Stimulated activated CD4-positive, alpha-beta T cell treated with anti-CD3 and anti-CD28 coated beads, Interleukin-4, amount 100 ng/mL, for 48 hours (primary cell): ENCODE measurements at places on chromosomes 16 and 17.
A peak's percentile ranks its signal among the peaks of the same experiment; 100 is the strongest.

DNA sequence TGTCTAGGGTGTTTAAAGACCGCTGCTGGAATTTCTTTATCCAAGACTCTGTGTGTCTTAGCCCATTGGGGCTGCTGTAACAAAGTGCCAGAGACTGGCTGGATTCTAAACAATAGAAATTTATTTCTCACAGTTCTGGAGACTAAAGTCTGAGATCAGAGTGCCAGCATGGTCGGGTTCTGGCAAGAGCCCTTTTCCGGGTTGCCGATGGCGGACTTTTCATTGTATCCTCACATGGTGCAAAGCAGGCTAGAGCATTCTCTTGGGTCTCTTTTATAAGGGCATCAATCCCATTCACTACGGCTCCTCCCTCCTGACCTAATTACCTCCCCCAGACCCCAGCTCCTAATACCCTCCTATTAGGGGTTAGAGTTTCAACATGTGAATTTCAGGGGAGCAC lies 9.5 kb downstream of the NLRC5 start:
- no peak for DNase-seq

DNA sequence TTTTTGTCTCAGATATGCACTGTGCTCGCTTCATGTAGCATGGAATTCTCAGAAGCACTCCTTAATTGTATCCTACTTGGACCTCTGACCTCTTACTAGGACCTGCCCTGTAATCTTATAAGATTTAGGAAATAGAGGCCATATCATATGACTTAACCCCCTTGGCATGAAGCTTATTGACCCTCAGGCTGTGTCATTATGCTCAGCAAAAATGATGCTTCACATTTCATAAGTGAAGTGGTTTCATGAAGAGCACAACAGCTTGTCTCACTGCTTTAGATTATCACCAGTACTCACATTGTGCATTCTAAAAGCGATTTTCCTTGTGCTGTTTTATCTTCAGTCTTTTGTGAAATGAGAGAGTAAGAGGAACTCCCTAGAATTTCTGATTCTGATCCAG lies 6.4 kb downstream of the PHKB start:
- no peak for DNase-seq

GRCh38 chr17:39547713-39548478 lies 59.8 kb downstream of the NEUROD2 start:
- peak; percentile 83 for DNase-seq

DNA sequence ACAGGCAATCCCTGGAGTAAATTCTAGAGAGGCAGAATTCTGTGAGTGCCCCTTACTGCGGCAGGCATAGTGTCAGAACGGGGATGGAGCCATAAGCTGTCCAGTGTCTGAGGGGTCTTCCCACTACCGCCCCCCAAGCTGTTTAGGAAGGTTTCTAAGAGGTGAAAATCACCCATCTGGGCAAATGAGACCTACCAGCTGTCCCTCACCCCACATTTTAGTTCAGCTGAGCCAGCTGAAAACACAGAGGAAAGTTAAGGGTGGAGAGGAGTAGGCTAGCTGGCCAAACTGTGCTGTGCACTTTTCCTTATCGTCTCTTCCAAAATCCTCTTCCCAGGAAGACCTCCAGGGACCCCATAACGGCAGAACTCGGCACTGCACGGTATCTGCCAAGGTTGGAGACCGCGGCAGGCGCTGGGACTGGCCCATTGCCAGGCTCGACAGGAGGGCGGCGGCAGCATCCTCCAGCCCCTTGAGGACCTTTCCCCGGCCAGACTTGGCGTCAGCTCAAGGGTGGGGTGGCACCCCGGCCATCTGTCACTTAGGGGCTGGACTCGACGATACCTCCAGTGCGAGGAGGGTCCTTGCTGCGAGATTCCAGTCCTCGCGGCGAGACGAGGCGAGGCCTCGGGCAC lies 955 bp downstream of the ACLY start:
- peak; percentile 37 for DNase-seq

- DNase-seq, result peak; percentile 56
Measured at GRCh38 chr16:27449434-27450195, 47.6 kb downstream of the IL21R start.

DNA sequence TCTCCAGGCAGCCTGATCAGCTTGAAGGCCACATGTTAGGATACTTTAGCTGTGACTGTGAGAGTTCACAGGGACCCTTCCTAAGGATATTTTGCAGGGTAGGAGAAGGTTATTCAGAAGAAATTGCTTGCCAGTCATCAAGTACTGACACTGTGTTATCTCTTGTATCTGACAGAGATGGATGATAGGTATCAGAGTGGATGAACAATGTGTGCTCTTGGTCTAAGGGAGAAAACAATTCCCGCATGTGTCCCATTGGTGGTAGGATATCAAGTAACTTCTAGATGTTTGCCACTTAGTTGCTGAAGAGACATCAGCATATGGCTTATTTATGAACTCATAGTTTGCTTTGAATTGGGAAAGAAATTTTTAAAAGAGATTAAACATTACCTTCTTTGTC lies 219.3 kb downstream of the SPECC1 start:
- DNase-seq, result no peak

DNA sequence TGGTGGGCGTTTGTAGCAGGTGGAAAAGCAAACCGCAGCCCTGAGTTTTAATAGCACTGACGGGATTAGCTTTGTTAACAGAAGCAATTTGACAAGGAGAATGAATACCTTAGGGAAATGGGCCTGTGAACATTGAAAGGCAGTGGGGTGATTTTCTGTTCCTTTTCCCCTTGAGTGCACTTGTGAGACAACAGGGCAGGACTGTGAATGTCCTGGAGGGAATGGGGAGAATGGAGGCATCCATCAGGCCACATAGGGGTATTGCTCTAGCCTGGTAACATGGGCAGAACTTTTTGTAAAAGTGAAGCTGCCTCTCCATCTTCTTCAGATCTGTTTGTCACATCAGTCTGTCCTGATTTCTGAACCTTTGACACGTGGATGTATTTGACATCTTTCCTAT lies 26.2 kb downstream of the USP43 start:
- DNase-seq, result no peak

DNA sequence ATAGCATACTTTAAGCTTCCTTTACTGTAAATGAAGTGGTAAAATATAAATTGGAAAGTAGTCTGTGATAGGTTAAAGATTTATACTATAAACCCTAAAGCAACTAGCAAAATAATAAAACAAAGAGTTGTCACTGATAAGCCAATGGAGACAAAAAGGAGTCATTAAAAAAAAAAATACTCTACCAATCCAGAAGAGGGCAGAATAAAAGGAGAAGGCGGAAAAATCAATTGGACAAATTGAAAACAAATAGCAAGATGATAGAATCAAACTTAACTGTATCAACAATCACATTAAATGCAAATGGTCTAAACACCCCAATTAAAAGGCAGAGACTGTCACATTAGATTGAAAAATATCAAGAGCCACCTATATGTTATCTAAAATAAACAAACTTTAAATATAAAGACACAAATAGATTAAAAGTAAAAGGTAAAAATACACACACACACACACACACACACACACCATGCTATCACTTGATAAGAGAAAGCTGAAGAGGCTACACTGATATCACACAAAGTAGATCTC lies 71.8 kb downstream of the CACNG1 start:
- DNase-seq, result no peak

- no peak for DNase-seq
Measured at GRCh38 chr17:17745476-17746455, 64.5 kb downstream of the RAI1 start.

GRCh38 chr17:17021194-17021863 lies 20.9 kb upstream of the MPRIP start:
- DNase-seq, result no peak

GRCh38 chr16:51050377-51050706 lies 100.7 kb downstream of the SALL1 start:
- no peak for DNase-seq

GRCh38 chr17:51298508-51299371 lies 38.4 kb downstream of the UTP18 start:
- no peak for DNase-seq

DNA sequence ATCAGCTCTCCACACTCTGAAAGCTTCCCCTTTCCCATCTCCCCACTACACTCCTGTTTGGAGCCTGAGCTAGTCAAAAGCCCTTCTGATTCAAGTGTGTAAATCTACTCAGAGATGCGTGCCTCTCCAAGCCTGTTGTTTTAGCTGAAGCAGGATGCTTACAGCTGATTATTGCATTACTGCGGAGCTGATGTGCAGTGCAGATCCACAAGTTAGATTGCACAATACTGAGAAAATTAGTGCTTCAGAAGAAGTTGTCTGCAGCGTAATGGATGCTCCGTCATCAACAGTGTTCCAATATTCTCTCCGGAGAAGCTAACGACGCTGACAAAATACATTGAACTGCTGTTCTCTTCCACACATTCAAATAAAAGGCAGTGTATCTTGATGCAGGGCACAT lies 44.8 kb upstream of the NLRP1 start:
- no peak for DNase-seq

- DNase-seq, result no peak
Measured at GRCh38 chr17:39702901-39703893, 3.3 kb downstream of the ERBB2 start.

DNA sequence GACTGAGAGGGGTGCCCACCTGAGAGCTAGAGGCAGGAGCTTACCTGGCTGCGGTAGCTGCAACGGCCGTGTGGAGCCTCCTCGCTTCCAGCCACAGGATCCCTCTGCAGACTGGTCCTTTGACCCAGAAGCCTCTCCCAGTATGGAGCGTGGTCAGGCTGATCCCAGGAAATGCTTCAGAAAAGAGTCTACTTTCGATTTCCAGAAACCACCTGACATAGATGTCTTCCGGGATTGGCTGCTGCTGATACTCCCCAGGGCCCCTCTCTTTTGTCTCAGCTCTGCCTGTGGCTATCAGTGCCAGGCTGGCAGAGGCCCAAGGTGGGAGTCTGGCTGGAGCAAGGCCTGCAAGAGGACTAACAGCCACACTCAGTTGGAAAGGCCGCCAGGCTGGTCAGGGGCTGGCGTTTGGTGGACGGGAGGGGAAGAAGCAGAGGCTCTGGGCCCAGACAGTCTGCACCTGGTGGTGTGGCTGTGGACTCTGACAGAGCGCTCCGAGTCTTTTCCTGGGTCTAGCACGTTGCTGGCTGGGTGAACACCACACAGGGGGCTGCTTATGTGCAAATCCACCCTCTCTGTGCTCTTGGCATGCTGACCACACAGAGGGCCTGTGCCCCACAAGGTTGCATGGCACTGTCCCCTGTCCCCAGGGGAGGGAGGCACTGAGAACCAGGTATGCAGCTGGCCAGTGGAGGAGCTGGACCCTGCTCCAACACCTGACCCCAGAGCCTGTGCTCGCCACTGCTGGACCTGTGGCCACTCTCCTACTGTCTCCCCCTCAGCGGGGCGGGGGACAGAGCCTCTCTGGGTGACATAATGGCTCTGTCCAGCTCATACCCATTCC lies at the start of gene LGALS3BP:
LGALS3BP (minus strand) TSS at position 144 of the 844 bp plus-strand sequence. CDS start 2,732 bp downstream, outside the sequence.
- peak; percentile 8 for DNase-seq

DNA sequence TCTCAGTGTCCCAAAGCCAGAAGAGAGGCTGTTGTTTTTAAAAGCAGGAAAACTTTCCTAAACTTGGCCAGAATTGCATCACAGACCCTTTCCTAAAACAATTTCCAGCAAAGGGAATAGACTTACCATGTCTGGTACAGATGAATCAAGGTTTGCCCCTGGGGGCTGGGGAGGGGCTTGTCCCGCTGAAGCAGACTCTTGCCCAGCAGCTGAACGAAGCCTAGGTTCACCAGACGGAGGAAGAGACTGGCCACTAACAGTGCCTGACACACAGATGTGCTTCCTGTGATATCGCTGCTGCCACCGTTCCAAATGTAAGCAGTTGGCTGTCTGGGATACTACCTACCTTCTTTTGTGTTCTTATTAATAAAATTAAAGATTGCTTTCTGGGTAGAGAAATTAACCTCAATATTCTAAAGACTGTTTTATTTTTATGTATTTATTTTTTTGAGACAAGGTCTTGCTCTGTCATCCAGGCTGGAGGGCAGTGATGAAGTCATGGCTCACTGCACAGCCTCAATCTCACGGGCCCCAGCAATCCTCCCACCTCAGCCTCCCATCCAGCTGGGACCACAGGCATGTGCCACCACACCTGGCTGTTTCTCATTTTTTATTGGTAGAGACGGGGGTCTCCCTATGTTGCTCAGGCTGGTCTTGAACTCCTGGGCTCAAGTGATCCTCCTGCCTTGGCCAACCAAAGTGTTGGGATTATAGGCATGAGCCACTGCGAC lies 13.5 kb downstream of the PRCD start:
- no peak for DNase-seq

GRCh38 chr16:54282202-54282927 lies 4.2 kb downstream of the IRX3 start:
- DNase-seq, result no peak
